Mesothelial cell of epicardium (in vitro differentiated cells): ENCODE measurements at places on chromosomes 5 and 9.

GRCh38 chr5:24353016-24353415 is 291.8 kb downstream of the CDH10 start:
- DNase-seq: no peak

DNA sequence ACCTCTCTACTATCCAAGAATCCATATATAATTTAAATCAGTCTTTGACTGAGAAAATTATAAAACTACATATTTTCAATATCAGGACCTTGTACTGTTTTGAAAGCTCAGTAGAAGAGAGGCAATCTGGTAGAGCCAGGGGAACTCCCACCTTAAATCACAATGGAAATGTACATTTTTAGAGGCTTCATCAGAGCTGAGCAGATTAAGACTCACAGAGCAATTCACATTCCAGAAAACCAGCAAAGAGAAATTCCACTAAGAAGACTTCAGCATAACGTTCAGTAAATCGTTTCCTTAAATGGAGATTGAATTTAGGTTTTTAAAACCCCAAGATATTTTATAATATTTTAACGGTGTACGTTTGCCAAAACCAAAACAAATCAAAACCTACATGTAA is 227.8 kb upstream of the TRPM3 start:
- DNase-seq: no peak

- DNase-seq: no peak
These were observed 56.6 kb downstream of the SMC5 start for GRCh38 chr9:70315389-70315788.

DNA sequence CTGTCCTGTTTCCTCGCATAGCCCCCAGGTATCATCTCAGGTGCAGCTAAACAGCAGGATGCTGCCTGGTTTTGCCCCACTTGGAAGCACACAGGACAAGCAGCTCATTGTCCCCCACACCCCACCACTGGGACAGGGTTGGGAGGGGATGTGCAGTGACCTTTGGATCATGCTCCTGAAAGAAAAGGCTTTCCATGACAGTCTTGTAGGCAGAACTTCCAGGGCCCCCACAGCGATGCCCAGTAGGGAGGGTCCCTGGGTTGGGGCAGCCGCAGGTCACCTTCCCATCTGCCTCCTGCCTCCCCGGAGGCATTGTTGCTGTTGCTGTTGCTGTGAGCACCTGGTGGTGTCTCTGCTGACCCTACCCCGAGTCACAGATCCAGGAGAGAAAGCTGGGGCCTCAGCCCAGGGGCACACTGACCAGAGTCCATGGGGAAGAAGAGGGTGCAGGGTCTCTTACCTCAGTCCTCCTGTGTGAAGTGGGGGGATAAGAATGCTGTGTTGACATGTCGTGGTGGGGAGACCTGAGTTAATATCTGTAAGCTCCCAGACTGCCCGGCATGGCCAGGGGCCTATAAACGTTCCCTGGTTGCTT is 8.5 kb downstream of the CEP72 start:
- no peak for DNase-seq

GRCh38 chr9:83030391-83031107 is 32.4 kb downstream of the RASEF start:
- DNase-seq: no peak
